Nephron progenitor cell (in vitro differentiated cells): ENCODE measurements at places on chromosomes 13 and 19.
A peak's percentile ranks its signal among the peaks of the same experiment; 100 is the strongest.

DNA sequence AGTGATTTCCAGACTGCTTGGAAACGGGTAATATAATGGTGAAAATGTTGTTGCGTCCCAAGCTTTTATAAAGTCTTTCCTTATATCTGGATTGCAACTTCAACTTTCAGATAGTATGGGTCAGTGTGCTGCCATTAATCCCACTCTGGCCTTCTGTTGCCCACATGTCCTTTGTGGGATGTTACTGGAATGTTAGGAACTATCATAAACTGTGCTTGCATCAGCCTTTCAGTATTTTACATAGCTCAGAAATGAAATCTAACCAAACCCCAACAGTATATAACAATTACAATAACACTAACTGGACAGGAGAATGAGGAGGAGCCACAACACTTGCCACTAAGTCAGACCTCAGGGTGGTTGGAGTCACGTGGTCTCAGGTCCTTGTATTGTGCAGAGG is 78.9 kb downstream of the LNX2 start:
- peaks cover 16% of the 10 kb centered on the region for H3K4me1 ChIP-seq
- DNase-seq, result no peak
- H3K4me3 ChIP-seq, result no peak overlapping the region
- H3K36me3 ChIP-seq, result peaks cover 12% of the 10 kb centered on the region

DNA sequence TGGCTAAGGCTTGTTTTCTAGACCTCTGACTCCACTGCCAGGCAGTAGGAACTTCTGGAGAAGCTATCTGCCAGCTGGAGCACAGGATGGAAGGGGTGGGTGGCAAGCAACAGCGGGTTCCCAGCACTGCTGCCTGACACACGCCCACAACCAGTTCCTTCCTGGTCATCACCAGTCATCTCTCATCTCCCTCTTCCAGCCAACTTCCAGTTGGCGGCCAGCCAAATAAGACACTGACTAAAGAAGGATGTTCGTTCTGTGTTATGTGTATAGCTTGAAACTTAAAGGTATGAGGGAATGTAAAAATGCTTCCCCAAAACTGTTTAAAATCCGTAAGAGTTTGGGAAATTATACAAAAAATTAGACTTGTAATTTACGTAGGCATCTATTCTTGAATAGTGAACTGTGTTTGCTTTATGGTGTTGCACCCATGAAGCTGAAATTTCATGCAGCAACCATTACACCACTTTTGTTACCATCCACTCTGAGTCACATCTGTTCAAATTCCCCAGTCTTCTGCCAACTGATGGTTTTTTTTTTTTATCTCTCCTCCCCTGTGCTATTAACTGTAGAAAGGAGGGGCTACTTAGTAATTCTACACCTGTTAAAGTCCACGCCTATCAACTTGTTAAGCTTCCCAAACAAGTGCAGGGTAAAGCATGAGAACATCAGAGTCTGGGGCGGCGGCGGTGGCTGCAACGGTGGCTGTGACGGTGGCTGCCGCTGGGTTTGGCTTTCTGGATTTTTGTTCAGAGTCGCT is 86.2 kb upstream of the FRY start:
- no peak overlapping the region for H3K4me3 ChIP-seq
- H3K36me3 ChIP-seq, result no peaks in the 10 kb centered on the region

DNA sequence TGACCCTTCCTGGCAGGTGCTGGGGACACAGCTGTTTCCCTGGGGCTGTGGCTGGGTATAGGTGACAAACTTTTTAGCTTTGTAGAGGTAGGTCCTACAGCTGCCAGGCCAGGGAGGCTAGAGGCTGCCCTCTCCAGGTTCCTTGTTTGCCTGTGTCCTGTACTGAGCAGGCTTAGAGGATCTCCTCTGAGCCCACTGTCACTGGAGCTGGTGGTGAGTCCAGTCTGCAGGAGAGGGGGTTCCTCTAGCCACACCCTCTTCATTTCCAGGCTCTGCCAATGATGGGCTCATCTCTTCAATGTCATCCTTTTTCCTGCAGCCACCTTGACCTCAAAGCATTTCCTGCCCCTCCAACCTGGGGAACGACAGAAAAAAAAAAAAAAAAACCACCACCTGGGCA is 12.6 kb upstream of the RAB11B start:
- H3K4me1 ChIP-seq, result peaks cover 43% of the 10 kb centered on the region
- peaks cover 6% of the 10 kb centered on the region for H3K27me3 ChIP-seq
- H3K36me3 ChIP-seq, result peaks cover 57% of the 10 kb centered on the region
- no peak overlapping the region for H3K27ac ChIP-seq

DNA sequence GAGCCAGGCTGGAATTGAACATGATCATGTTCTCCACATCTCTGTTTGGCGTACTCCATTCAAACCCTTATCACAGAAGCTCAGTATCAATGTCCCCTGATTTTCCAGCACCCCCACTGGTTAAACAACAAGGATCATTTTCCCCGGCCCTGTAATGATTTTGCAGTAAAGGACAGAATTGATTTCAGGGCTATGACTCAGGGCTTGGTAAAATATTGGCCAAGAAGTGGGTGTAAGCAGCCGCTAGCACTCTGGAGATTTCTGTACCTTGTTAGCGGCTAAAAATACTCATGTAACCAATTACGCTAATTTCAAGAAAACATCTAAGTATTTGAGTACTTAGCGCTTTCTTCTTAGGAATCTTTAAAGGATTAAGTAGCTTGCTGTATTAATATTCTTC is 69.5 kb upstream of the FNDC3A start:
- H3K27me3 ChIP-seq, result peaks cover 2% of the 10 kb centered on the region
- peaks cover 5% of the 10 kb centered on the region for H3K4me1 ChIP-seq
- DNase-seq, result no peak
- no peaks in the 10 kb centered on the region for H3K36me3 ChIP-seq
- H3K27ac ChIP-seq, result no peak overlapping the region
- no peak overlapping the region for H3K4me3 ChIP-seq

- H3K27ac ChIP-seq, result peak overlapping the region; percentile 64
- peaks cover 11% of the 10 kb centered on the region for H3K4me1 ChIP-seq
- no peak overlapping the region for H3K4me3 ChIP-seq
- H3K27me3 ChIP-seq, result no peaks in the 10 kb centered on the region
- no peaks in the 10 kb centered on the region for H3K36me3 ChIP-seq
- DNase-seq, result peak; percentile 3
These were observed 1447.5 kb downstream of the EFNB2 start for GRCh38 chr13:105087945-105088344.

- H3K27ac ChIP-seq, result no peak overlapping the region
- peaks cover 7% of the 10 kb centered on the region for H3K27me3 ChIP-seq
- H3K4me1 ChIP-seq, result peaks cover 24% of the 10 kb centered on the region
- DNase-seq, result no peak
- no peak overlapping the region for H3K4me3 ChIP-seq
- H3K36me3 ChIP-seq, result no peaks in the 10 kb centered on the region
These were observed 1.7 kb downstream of the TBXA2R start for GRCh38 chr19:3604987-3605343.

DNA sequence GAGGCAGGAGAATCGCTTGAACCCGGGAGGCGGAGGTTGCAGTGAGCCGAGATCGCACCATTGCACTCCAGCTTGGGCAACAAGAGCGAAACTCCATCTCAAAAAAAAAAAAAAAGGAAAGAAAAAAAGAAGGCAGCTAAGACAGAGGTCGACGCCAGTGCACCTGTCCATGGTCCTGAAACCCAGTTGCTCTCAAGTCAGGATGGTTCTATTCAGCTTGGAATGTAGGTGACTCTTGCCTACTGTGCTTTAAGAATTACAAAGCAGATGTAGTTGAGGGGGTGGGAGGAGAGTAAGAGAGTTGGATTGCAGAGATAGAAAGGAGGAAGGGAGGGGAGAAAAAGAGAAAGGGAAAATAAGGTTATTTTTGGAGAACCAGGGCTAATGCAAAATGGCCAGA is 18.7 kb downstream of the CACNG7 start:
- peak; percentile 89 for DNase-seq
- H3K27ac ChIP-seq, result no peak overlapping the region
- H3K36me3 ChIP-seq, result no peaks in the 10 kb centered on the region
- no peaks in the 10 kb centered on the region for H3K4me1 ChIP-seq
- H3K27me3 ChIP-seq, result peaks cover 6% of the 10 kb centered on the region

DNA sequence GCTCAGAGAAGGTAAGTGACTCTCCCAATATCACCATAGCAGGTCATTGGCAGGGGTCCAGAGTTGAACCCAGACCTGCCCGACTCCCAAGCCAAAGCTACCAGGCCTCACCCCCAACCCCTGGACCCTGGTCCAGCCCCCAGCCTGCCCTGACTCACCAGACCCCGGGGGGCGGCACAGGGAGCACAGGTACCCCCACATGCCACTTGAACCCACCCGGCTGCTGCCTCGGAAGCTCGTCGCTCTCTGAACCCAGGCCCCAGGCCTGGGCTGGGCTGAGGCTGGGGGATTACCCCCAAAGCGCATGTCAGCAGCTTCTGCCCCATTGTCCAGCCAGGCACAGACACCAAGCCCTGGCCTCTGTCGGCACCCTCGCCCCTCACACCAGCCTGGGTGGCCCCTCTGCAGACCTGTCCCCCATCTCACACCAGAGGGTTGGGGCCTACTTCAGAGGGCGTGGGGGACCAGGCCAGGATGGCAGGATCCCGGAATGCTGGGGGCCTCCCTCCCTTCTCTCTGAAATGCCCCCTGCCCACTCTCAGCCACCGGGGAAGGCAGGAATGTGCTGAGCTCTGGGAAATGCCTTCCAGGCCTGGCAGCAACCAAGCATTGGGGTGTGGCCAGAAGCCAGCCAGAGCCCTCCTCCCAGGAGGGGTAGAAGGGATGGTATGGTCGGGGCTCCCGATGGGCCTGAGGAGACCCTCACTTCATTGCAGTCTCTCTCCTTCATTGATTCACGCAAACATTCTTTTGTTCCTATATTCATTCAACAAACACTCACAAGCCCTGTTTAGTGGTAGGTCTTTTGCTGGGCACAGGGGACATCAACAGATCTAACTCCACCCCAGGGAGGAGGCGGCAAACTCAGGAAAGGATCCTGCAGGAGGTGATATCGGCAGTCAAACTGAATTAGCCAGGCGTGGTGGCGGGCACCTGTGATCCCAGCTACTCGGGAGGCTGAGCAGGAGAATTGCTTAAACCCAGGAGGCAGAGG is 1.7 kb upstream of the PRX start:
- peaks cover 50% of the 10 kb centered on the region for H3K4me1 ChIP-seq
- peaks cover 8% of the 10 kb centered on the region for H3K27me3 ChIP-seq
- DNase-seq, result no peak
- no peaks in the 10 kb centered on the region for H3K36me3 ChIP-seq
- H3K4me3 ChIP-seq, result no peak overlapping the region
- no peak overlapping the region for H3K27ac ChIP-seq

GRCh38 chr13:106986687-106987426 is 418.9 kb upstream of the ARGLU1 start:
- no peak for DNase-seq
- no peak overlapping the region for H3K27ac ChIP-seq
- H3K27me3 ChIP-seq, result peaks cover 7% of the 10 kb centered on the region
- no peak overlapping the region for H3K4me3 ChIP-seq

DNA sequence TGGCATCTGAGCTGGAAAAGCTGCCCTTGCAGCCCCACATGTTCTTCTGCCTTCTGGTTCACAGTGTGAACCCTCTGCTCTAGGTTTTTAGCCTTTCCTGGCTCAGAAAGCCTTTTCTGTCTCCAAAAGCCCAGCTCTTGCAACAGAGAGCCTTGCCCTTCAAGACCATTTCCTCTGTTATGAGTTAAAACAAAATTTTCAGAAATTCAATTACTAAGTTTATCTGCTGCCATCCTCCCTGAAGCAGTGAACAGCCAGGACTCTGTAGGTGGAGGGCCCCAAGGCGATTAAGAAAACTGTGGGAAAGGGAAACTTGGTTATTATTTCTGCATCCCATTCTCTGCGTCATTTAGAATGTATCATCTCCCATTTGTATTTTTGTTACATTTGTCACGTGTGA is 18.8 kb downstream of the FAM124A start:
- H3K27me3 ChIP-seq, result peaks cover 50% of the 10 kb centered on the region
- H3K36me3 ChIP-seq, result no peaks in the 10 kb centered on the region
- no peak overlapping the region for H3K27ac ChIP-seq
- no peak overlapping the region for H3K4me3 ChIP-seq

DNA sequence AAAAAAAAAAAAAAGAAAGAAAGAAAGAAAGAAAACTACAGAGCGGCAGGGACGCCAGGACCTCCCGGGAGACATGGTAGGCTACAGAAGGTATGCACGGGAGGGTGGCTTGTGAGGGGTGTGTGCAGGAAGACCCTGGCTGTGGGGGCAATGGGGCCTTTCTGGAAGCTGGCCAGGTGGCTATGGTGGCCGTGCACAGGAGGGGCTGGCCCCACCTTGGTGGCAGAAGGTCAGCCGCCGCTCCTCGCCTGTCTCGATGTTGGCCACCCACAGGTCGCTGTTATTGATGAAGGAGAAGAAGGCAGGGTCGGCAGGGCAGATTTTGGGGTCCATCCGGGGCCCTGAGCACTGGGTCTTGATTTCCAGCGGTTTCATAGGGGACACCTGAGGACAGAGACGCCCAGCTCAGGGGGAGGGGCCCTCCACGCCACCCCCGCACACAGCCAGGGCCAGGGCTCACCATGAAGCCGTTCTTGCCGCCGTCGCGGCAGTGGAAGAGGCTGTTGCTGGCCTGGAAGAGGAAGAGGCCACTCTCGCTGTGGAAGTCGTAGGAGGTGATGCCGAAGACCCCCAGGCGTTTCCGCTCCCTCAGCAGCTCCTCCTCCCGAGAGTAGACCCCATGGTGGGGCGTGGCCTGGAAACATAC is 19.8 kb downstream of the DPP9 start:
- peaks cover 3% of the 10 kb centered on the region for H3K27me3 ChIP-seq
- H3K27ac ChIP-seq, result no peak overlapping the region
- no peak for DNase-seq
- H3K36me3 ChIP-seq, result peaks cover 40% of the 10 kb centered on the region
- no peak overlapping the region for H3K4me3 ChIP-seq

DNA sequence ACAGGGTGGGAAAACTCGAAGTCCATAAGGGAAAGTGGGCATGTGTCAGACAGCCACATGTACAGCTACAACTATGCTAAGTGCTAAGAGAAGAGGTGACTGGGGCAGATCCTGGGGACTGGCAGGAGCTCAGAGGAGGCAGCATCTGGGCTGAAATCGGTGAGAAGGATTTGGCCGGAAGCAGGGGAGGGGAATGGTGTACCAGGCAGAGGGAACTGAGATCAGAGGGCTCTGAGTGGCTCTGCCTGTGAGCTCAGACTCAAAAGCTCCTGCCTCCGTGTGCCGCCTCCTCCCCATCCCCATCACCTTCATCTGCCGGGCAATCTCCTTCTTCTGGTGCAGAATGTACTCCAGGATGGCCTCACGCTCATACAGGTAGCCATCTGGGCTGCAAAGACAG is 21.8 kb downstream of the NOSIP start:
- H3K4me3 ChIP-seq, result no peak overlapping the region
- H3K4me1 ChIP-seq, result peaks cover 26% of the 10 kb centered on the region
- DNase-seq, result no peak
- no peak overlapping the region for H3K27ac ChIP-seq
- H3K27me3 ChIP-seq, result peaks cover 3% of the 10 kb centered on the region
- H3K36me3 ChIP-seq, result peaks cover 48% of the 10 kb centered on the region

GRCh38 chr13:96075953-96076543 is 13.9 kb upstream of the HS6ST3 start:
- no peak for DNase-seq
- H3K27ac ChIP-seq, result no peak overlapping the region
- H3K4me3 ChIP-seq, result no peak overlapping the region
- H3K27me3 ChIP-seq, result peaks cover 20% of the 10 kb centered on the region
- H3K4me1 ChIP-seq, result peaks cover 5% of the 10 kb centered on the region

DNA sequence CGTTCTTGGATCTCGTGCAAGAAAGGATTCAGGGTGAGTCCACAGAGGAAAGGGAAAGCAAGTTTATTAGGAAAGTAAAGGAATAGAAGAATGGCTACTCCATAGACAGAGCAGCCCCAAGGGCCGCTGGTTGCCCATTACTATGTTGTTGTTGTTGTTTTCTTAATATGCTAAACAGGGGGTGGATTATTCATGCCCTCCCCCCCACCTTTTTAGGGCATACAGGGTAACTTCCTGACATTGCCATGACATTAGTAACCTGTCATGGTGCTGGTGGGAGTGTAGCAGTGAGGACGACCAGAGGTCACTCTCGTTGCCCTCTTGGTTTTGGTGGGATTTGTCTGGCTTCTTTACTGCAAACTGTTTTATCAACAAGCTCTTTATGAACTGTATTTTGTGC is 29.1 kb upstream of the PCDH9 start:
- no peak overlapping the region for H3K27ac ChIP-seq
- H3K4me1 ChIP-seq, result peaks cover 8% of the 10 kb centered on the region
- H3K4me3 ChIP-seq, result no peak overlapping the region
- H3K27me3 ChIP-seq, result no peaks in the 10 kb centered on the region
